ENCODE measurements at places on chromosomes 6 and 20. TPM values are rescaled to one million over a fixed set of nuclear protein-coding genes. Genes with fewer than 3 reads are reported as not detected.
A peak's percentile ranks its signal among the peaks of the same experiment; 100 is the strongest.

DNA sequence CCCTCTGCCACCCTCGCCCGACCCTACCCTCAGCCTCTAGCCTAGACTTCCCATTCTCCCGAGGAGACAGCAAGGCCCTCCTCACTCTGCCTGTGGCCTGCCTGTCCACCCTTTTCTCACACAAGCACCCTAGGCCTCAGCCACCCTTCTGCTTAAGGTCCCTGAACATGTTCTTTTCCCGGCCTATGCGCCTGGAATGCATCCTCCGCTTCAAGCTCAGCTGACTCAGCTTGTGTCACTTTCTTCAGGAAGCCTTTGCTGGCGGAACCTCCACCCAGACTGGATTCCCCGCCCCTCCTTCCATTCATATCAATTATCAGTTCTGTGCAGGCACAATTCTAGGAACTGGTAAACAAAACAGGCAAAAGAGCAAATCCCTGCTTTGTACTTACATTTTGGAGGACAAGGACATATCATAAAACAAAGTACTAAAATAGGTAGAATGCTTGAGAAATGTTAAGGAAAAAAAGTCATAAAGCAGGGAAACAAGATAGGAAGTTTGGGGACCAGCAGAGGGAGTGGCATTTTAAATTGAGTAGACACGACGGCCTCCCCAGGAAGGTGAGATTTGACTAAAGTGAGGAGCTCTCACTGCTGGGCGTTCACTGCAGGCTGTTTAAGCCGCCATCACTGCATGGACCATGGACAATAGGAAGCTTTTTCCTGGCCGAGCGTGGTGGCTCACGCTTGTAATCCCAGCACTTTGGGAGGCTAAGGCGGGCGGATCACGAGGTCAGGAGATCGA is 17.9 kb upstream of the SNHG17 start:
- DNase-seq: no peak
- no peaks in the 10 kb centered on the region for H3K27me3 ChIP-seq
- H3K4me3 ChIP-seq: no peak overlapping the region
- H3K27ac ChIP-seq: no peak overlapping the region

DNA sequence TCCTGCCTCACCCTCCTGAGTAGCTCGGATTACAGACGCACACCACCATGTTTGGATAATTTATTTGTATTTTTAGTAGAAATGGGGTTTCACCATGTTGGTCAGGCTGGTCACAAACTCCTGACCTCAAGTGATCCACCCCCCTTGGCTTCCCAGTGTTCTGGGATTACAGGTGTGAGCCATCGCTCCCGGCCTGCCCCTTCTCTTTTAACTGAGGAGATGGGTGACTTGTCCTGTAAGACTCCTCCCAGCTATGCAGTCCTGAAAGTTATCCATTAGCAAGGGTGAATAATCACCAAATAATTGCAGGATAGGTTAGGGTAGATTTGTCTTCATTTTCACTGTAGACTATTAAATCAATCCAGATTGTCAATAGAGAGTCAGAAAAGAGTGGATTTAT is 40.5 kb upstream of the JARID2 start:
- DNase-seq: no peak
- no peaks in the 10 kb centered on the region for H3K36me3 ChIP-seq
- no peaks in the 10 kb centered on the region for H3K4me1 ChIP-seq
- no peak overlapping the region for H3K27ac ChIP-seq
- H3K4me3 ChIP-seq: no peak overlapping the region

GRCh38 chr20:48098099-48098498 is 312.8 kb upstream of the SULF2 start:
- no peaks in the 10 kb centered on the region for H3K4me1 ChIP-seq
- no peaks in the 10 kb centered on the region for H3K27me3 ChIP-seq
- DNase-seq: no peak
- no peak overlapping the region for H3K27ac ChIP-seq
- H3K4me3 ChIP-seq: no peak overlapping the region

DNA sequence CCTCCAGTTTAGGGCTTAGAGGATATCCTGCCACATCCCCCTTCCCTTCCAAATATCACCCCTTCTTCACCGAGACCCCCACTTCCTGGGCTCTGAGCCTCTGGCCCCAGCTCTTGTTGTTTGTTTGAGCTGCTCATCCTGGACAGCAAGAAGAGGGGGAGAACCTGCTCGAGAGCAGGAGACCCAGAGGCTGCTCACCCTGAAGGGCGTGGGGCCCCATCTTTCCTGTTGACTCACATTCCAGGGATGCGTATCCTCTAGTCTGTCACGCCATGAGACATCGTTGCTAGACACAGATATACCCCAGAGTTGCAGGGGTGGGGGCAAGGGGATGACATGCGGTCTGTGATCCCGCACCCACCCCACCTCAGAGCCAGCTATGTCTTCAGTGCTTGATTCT is 5.7 kb upstream of the TNXB start:
- H3K27ac ChIP-seq: peak overlapping the region; percentile 63
- no peaks in the 10 kb centered on the region for H3K4me1 ChIP-seq
- no peak overlapping the region for H3K4me3 ChIP-seq
- DNase-seq: no peak
- no peaks in the 10 kb centered on the region for H3K36me3 ChIP-seq

GRCh38 chr6:21185861-21186478 is 407.6 kb upstream of the SOX4 start:
- no peak overlapping the region for H3K4me3 ChIP-seq
- H3K27me3 ChIP-seq: no peaks in the 10 kb centered on the region
- no peak overlapping the region for H3K27ac ChIP-seq
- DNase-seq: no peak
- H3K36me3 ChIP-seq: no peaks in the 10 kb centered on the region

GRCh38 chr6:138695193-138695592 is 78.4 kb upstream of the CCDC28A start:
- no peak overlapping the region for H3K27ac ChIP-seq
- no peak for DNase-seq
- H3K4me3 ChIP-seq: no peak overlapping the region

- no peaks in the 10 kb centered on the region for H3K36me3 ChIP-seq
- H3K4me3 ChIP-seq: no peak overlapping the region
- no peaks in the 10 kb centered on the region for H3K27me3 ChIP-seq
- DNase-seq: no peak
- no peak overlapping the region for H3K27ac ChIP-seq
- no peaks in the 10 kb centered on the region for H3K4me1 ChIP-seq
Observed at GRCh38 chr20:43923322-43923721, 8.7 kb downstream of the TOX2 start.

DNA sequence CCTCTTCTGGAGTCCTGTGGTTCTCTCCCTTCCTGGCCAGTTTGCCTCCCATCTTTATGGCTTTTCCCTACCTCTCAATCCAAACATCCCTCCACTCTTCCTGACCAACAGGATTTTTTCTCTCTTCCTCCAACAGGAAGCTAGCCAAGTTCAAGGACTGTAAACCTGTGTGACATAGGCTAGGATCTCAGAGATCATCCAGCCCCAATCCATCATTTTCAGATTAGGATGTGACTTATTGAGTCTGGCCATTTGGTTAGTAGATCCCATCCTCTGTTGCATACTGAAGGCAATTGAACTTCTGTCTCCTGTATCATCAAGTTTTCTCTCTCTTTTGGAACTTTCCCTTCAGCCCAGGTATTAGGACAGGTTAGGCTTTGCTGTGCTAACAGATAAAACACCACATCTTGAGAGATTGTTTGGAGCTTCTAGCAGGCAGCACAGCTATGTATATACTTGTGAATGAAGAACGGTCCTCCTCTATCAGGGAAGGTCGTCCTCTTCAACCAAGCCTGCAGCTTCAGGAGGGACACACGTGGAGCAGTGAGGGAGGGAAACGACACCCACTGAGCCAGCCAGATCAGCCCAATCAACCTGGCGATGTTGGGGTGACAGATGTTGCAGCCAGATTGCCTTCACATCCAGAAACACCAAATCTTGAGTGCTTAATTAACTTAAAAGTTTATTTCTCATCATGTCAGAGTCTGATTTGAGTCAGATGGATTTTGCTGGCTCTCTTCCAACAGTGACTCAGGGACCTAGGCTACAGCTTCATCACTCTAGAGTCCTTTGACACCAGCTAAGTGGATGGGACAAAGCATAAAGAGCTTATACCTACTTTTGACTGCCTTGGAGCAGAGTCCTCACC is 106.8 kb downstream of the GJA10 start:
- no peak overlapping the region for H3K27ac ChIP-seq
- no peaks in the 10 kb centered on the region for H3K27me3 ChIP-seq
- H3K36me3 ChIP-seq: no peaks in the 10 kb centered on the region

DNA sequence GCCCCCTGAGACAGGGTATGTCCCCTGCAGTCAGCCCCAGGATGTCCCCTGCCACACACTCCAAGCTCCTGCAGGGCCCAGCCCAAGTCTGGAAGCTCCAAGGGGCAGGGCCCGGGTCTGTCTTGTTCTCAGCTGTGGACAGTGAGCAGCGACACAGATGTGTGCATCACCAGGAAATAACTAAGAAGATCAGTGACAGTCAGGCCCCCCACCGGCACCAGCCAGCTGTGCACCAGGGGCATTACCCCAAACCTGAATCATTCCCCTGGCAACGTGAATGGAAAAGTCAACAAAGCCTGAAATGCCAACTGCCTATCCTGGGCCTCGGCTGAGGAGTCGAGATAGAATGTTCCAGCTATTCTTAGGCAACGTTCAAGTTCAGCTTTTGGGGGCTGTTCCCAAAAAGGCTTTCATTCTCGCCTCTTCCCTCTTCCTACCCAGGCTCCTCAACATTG is 105.0 kb downstream of the PREX1 start:
- no peak overlapping the region for H3K4me3 ChIP-seq
- no peaks in the 10 kb centered on the region for H3K36me3 ChIP-seq
- H3K27me3 ChIP-seq: no peaks in the 10 kb centered on the region
- peak overlapping the region; percentile 99 for H3K27ac ChIP-seq

DNA sequence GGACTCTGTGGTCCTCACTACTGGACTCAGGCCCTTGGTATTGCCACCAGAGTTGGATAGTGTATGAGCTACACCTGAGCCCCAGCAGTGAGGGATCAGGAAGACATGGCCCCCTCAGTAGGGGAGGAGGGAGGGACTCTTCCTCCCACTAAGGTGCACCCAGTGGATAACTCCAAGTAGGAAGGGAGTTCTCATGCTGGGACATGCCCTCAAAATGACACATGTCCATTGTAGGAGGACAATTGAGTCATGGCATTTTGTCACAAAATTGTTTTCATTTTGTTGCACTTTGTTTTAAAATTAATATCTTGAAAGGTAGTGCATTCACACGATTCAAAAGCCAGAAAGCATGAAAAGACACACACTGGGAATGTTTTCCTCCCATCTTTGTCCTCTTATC is 127.2 kb downstream of the FOXO3 start:
- no peaks in the 10 kb centered on the region for H3K27me3 ChIP-seq
- peaks cover 2% of the 10 kb centered on the region for H3K36me3 ChIP-seq
- no peak overlapping the region for H3K27ac ChIP-seq
- no peak overlapping the region for H3K4me3 ChIP-seq
- H3K4me1 ChIP-seq: peaks cover 18% of the 10 kb centered on the region

DNA sequence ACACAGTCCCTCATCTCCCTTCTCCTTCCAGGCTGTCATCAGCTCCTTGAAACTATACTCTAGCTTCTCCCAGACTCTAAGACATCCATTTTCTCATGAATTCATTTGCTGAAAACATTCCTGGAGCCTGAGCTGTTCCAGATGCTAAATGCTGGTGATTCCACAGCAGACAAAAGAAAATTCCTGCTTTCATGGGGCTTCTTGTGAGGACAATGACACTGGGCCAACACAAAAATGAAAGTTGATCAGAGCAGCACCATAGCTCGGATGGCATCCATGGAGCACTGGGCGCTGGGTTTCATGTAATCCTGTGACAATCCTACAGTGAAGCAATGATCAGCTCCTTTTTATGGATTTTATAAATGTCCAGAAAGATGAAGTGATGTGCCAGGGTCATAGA is 47.4 kb upstream of the STX16 start:
- DNase-seq: peak; percentile 16
- H3K27ac ChIP-seq: no peak overlapping the region
- no peaks in the 10 kb centered on the region for H3K4me1 ChIP-seq

GRCh38 chr20:24499472-24499871 is 30.0 kb downstream of the SYNDIG1 start:
- no peaks in the 10 kb centered on the region for H3K27me3 ChIP-seq
- H3K4me1 ChIP-seq: no peaks in the 10 kb centered on the region
- H3K27ac ChIP-seq: no peak overlapping the region

DNA sequence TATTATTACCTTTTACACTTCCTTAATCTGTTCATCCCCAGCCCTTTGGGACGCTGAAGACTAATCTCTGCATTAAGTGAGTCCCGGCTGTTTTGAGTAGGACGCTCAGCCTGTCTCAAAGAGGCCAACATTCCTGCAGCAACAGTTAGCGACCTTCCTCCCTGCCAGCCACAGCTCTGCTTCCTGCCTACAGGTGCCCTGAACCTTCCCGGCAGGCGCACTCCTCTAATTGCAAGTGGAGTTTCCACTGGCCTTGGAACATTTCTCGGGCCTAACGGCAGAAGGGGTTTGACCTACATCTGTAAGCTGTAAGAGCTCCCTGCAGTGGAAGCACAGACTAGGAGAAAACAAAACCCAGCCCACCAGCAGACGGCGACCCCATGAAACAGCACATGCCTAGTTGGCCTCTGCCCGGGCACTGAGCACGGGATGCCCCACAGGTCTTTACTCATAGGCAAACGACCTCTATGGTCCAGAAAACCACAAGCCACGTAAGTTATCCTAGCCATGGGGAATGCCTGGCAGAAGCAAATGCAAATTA is 137.9 kb downstream of the DTNBP1 start:
- DNase-seq: no peak
- H3K27me3 ChIP-seq: no peaks in the 10 kb centered on the region
- H3K4me3 ChIP-seq: no peak overlapping the region
- H3K36me3 ChIP-seq: peaks cover 4% of the 10 kb centered on the region
- no peaks in the 10 kb centered on the region for H3K4me1 ChIP-seq

DNA sequence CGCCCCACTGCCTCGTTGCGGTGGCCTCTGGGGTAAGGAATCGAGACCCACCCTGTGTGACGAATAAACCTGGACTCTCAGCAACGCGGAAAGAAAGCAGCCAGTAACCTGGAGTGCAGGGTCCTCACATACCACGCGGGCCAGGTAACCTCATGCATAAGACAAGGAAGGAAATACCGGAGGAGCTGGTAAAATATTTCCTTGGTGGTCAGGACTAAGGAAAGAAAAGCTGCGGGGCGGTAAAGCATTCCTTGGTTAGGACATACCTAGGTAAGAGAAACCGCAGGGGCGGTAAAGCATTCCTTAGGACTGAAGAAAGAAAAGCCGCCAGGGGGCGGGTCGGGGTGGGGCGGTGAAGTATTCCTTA is 80.7 kb downstream of the SYTL3 start:
- no peak overlapping the region for H3K27ac ChIP-seq
- no peaks in the 10 kb centered on the region for H3K36me3 ChIP-seq
- H3K4me1 ChIP-seq: no peaks in the 10 kb centered on the region
- H3K27me3 ChIP-seq: no peaks in the 10 kb centered on the region
- no peak overlapping the region for H3K4me3 ChIP-seq

DNA sequence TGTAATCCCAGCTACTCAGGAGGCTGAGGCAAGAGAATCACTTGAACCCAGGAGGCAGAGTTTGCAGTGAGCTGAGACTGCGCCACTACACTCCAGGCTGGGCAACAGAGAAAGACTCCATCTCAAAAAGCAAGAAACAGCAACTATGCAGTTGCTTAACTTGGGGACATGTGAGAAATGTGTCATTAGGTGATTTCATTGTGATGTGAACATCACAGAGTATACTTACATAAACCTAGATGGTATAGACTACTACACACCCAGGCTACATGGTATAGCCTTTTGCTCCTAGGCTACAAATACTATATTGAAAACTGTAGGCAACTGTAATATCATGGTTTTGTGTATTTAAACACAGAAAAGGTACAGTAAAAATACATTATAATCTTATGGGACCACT is 3.3 kb upstream of the COQ3 start:
- H3K27ac ChIP-seq: no peak overlapping the region
- peaks cover 5% of the 10 kb centered on the region for H3K36me3 ChIP-seq

ULBP3 gene
- total RNA-seq: 0.75 TPM

COL9A3 gene
- total RNA-seq: 6.5 TPM

TINAG gene
- total RNA-seq: not detected

MYMX gene
- total RNA-seq: 1.6 TPM

GTF2H4 gene
- total RNA-seq: 37.0 TPM
